ENCODE measurements at places on chromosomes 2 and 18. TPM values are rescaled to one million over a fixed set of nuclear protein-coding genes. Genes with fewer than 3 reads are reported as not detected.

DNA sequence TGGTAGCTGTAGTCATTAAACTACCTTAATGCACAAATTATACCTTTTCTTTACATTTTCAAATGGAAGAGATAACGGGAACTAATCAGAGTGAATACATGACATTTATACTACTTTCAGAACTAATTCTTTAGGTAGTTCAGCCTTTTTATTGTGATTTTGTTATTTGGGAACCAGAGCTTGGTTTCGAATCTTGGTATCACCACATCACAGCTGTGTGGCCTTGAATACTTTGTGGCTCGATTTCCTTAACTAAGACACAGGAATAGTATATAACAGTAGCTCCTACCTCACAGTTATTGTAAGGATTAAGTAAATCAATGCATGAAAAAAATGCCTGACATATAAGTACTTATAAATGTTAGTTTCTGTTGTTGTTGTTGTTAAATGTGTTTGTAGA lies 240.0 kb downstream of the WDR7 start:
- H3K4me1 ChIP-seq = peaks cover 3% of the 10 kb centered on the region
- DNase-seq = no peak
- H3K4me3 ChIP-seq = no peak overlapping the region
- H3K27ac ChIP-seq = no peak overlapping the region
- no peaks in the 10 kb centered on the region for H3K27me3 ChIP-seq

- DNase-seq = no peak
- peaks cover 5% of the 10 kb centered on the region for H3K4me1 ChIP-seq
- H3K4me3 ChIP-seq = no peak overlapping the region
- no peaks in the 10 kb centered on the region for H3K27me3 ChIP-seq
Measured at GRCh38 chr2:27989149-27989548, 98.6 kb downstream of the BABAM2 start.

DNA sequence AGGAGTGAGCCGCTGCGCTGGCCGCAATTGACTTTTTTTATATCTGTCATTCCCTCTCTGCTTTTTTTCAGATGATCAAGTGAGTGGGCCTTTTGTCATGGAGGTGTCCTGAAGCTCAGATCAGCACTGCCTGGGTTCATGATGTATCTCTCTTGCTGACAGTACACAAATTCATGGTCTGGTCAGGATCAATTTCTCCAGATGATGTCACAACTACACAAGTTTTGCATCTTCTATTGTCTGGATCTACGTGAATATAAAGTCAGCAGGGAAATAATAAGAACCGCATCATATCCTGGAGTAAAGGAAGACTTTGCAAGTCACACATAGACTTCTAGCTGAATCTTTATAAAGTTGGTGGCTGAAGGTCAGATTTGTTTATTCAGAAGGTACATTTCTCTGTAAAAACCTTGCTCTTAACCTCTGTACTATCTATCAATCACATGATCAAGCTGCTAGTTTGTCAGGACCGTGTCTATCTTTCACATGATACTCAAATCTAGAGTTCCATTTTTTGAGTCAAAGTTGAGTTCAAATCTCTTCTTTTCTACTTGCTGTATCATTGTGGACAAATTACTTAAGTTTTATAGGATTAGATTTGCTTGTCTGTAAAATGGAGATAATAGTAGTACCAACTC lies 13.1 kb upstream of the CD28 start:
- H3K27ac ChIP-seq = no peak overlapping the region
- H3K4me3 ChIP-seq = no peak overlapping the region
- H3K27me3 ChIP-seq = no peaks in the 10 kb centered on the region
- no peaks in the 10 kb centered on the region for H3K4me1 ChIP-seq
- no peak for DNase-seq

The FEZ2 gene
- total RNA-seq = 40.8 TPM

GRCh38 chr18:59994357-59994756 lies 94.6 kb downstream of the PMAIP1 start:
- no peak overlapping the region for H3K4me3 ChIP-seq
- H3K36me3 ChIP-seq = no peaks in the 10 kb centered on the region
- peaks cover 4% of the 10 kb centered on the region for H3K27me3 ChIP-seq
- no peak overlapping the region for H3K27ac ChIP-seq
- H3K4me1 ChIP-seq = no peaks in the 10 kb centered on the region
- DNase-seq = no peak

DNA sequence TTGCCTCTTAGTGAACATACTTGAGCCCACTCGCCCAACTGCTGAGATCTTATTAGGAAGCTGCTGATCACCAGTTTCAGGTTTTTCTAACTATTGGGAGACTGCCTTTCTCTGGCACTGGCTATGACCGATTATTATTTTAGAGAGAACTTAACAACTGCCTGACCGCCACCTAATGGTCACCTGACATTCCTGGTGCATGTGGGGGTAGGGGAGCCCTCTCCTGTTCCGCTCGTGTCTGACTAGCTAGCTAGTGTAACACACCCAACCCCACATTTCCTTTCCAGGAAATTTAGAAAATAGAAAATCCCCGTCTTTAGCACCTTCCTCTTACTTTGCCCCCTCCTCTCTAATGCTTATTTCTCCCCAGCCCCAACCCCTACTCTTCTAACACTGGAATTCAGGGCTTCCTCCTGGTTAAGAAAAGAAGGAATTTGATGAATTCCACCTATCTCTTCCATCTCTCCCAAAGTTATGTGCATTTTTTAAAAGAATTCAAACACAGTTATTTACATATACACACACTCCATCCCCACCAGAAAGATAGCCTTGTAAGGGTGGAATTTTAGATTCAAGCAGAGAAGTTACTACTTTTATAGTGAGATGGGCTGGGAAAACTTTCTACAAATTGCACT lies 19.4 kb upstream of the DNER start:
- H3K4me3 ChIP-seq = no peak overlapping the region
- DNase-seq = no peak
- no peaks in the 10 kb centered on the region for H3K27me3 ChIP-seq
- no peaks in the 10 kb centered on the region for H3K4me1 ChIP-seq

The REG3A gene
- total RNA-seq = not detected

DNA sequence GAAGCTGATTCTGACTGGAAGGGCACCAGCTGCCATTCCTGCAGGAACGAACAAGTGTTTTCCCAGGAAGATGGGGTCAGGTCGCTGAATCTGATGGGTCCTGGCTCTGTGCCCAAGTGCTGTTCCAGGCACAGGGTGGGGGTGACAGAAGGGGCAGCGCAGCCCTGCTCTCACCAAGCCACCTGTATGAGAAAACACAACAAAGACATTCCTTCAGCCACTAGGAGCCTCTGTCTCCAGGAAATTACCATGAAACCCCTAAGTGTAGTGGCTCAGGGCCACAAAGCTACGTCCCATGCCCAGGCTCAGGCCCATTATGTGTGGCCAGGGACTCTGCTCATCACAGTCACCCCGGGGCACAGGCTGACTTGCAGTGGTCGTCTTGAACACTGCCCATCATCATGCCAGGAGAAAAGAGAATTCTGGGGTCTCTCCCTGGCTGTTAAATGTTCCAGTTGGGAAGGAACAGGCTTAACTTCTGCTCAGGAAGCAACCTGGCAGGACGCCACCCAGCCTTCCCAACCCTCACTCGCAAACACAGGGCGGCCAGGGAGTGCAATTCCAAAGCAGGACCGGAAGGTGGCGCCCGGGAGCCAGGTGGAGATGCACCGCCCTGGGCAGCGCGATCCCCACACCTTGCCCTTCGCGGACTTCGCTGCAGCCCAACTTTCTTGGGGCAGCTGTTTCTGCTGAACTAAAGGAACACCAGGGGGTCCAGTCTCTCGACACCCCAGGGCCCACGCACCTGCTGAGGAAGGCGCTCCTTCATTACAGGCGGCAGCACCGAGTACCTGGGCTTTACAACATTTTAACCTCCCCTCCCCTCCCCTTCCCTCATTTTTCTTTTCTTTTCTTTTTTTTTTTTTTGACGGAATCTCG lies 11.0 kb upstream of the SFTPB start:
- H3K27ac ChIP-seq = no peak overlapping the region
- H3K4me3 ChIP-seq = no peak overlapping the region
- peaks cover 4% of the 10 kb centered on the region for H3K4me1 ChIP-seq
- no peaks in the 10 kb centered on the region for H3K27me3 ChIP-seq
- DNase-seq = peak; percentile 92

DNA sequence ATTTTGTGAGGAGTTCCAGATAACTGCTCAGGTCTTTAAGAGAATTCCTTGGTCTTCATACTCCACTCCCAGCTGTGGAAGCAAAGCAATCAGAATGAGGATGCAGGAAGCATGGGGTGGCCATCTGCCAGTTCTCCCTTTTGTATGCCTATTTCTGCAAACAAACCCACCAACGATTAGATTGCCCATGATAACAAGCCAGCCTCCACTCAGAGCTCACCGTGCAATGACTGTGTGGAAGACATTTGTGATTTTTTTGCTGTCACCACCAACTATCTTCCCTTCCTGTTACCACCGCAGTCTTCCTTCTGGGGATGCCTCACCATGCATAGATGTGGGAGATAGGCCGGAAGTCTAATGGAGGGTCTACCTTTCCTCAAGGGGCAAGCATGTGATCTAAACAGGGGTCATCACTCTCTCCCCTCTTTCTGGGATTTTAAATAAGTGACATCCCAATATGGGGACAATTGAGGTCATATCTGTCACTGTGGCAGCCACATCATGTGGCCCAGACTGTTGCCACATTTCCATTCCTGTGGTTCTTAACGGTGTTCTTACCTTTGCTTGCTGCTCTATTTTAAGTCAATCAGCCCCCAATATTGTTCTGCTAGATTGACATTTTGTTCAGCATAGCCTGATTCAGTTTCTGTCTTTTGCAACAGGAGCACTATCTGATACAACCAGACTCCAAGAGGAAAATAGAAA lies 4.4 kb downstream of the AFF3 start:
- no peaks in the 10 kb centered on the region for H3K4me1 ChIP-seq
- no peaks in the 10 kb centered on the region for H3K36me3 ChIP-seq
- no peaks in the 10 kb centered on the region for H3K27me3 ChIP-seq

DNA sequence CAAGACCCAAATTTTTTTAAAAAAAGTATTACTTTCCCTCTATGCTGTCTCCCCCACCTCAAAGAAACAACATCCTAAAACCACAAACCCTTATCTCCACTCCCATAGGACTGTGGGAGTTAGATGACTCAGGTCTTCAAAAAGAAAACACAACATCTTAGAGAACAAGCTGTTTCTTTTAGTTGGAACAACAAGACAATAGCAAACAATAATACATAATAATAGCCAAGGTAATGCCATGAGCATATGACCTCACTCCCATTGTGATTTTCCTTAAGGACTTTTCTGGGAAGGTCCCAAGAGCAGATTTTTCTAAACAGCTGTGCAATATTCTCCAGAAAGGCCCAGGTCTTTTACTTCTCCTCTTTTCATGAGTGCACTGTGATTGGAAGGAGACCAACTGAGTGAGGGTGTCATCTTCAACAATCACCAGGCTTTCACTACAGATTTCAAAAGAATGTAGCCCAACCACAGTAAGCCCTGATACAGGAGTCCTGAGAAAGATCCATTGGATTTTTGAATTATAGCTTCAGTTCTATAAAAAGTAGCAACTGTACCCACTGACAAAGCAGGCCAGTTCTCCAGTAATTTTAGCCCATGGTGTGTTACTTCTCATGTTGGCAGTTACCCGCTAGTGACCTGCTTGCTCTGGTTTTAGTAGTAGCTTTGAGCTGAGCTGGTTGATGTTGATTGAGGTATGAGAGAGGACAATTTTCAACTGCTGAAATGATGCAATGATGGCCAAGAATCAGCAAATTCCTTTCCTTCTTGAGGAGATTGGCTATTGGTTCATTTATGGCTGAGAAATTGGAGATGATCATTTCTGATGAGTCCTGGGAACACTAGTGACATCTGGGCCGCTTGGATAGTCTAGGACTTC lies 144.5 kb upstream of the TCF4 start:
- no peak overlapping the region for H3K27ac ChIP-seq
- no peaks in the 10 kb centered on the region for H3K4me1 ChIP-seq
- H3K4me3 ChIP-seq = no peak overlapping the region
- no peaks in the 10 kb centered on the region for H3K36me3 ChIP-seq
- no peaks in the 10 kb centered on the region for H3K27me3 ChIP-seq

DNA sequence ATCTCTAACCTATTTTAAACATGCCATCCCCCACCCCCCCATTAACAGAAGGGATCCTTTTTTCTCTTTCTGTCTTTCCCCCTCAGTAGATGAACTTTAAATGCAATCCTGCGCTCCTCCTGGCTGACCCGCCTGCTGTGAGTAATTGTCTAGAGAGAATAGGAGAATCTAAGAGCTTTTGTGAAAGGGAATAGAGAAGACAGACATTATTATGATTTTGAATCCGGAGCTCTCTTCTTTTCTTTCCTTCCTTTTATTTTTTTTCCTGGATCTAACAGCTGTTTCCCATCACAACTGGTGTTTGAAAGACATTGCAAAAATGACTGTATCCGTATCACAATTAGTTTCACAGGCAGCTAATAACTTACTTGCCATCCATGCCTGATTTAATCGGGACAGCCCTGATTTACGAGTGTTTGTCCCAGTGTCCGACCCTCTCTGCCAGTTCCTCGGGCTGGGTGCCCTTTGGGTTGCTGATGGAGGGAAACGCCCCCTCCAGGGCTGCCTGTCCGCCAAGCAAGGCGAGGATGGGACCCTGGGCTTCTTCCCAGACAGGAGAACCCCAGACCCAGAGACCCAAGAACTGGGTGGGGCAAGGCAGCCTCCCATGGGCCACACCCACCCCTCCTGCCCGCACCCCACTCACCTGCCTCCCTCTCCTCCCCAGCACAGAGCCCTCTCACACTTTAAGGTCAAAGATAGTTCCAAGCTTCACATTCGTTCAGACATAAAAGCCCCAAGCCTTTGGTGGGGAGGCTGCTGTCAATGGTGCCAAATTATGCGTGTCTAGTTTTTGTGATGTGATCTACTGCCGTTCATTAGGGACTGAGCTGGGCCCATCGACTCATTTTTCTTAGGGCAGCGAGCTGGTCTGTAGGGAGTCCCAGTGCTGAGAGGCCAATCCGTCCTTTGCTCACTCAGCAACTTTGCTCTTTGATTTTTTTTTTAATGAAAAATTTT lies 231.7 kb downstream of the ZNF516 start:
- H3K27ac ChIP-seq = no peak overlapping the region
- DNase-seq = no peak
- H3K27me3 ChIP-seq = no peaks in the 10 kb centered on the region
- H3K36me3 ChIP-seq = no peaks in the 10 kb centered on the region
- no peak overlapping the region for H3K4me3 ChIP-seq

GRCh38 chr2:237500681-237501424 lies 13.8 kb downstream of the MLPH start:
- H3K27me3 ChIP-seq = no peaks in the 10 kb centered on the region
- H3K4me1 ChIP-seq = no peaks in the 10 kb centered on the region
- H3K36me3 ChIP-seq = no peaks in the 10 kb centered on the region
- no peak overlapping the region for H3K27ac ChIP-seq
- no peak overlapping the region for H3K4me3 ChIP-seq
- no peak for DNase-seq

DNA sequence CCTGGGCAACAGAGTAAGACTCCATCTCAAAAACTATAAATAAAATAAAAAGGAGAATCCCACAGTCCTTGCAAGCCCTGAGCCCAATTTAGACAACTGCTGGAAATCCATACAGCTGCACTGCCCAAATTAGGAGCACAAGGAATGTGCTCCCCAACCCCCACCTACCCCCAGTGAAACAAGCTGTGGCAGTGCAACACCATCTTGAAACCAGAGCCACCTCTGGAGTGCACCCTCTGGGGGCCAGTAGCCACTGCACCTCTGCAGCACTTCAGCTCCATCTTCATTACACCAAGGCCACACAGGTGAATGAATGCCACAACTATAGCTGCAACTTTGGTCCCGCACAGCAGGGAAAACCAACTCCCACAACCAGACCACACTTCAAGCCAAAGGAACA lies 37.3 kb downstream of the USP34 start:
- no peaks in the 10 kb centered on the region for H3K36me3 ChIP-seq
- no peak overlapping the region for H3K4me3 ChIP-seq
- peaks cover 66% of the 10 kb centered on the region for H3K4me1 ChIP-seq
- peak overlapping the region; percentile 53 for H3K27ac ChIP-seq

Data from transverse colon (tissue), 4 donors.